ENCODE measurements at places on chromosomes 13 and 19.

DNA sequence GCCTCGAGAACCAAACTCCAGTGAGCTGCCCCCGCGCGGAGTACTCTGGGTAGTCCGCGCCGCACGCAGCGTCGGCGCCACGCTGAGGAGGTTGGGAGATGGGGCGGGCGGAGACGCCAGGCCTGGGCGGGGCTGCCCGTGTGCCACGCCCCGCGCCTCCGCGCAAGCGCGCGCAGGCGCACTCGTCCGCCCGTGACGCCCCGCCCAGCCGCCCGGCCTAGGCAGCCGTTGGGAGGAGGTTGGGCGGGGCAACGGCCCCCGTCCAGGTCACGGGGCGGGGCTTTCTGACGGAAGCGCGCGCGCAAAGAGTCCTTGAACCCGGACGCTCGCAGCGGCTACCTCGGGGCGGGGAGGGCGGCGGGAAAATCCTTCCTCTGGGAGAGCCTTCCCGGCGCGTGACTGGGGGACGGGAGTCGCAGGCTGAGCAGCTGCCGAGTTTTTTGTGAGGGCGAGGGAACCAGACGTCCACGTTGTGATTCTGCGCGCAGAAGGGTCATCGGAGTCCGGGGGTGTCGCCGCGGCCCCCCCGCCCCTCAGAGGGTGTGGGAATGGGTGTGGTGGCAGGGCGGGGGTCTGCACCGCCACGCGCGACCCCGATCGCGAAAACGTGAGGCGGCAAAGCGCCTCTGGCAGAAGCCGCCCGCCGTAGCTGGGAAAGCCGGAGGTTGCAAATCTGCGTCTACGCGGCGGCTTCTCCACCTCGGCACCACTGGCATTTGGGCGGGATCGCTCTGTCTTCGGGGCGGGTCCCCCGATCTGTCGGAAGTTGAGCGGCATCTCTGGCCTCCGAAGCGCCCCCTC, at the start of gene MED26:
Gene MED26, minus strand, starts transcription at position 22 of the 801 bp plus-strand sequence. CDS start 261 bp downstream, outside the sequence.
- DNase-seq, result peak; percentile 90

DNA sequence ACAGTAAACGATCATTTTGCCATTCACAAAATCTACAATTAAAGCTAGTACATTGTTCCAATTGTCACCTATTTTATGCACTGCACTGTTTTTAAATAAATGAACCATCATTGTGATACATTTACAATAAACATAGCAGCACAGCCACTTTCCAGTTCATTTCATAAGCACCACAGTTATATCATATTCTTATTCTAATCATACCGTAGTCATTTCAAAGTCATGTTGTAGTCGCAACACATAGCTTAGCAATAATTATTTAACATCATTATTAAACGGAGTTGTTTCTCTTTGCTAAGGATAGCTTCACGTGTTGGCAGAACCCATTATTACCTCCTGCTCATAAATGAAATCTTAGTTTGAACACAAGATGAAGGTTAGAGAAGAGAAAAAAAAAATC, 2.2 kb upstream of the PCDH9 start:
- no peak for DNase-seq

DNA sequence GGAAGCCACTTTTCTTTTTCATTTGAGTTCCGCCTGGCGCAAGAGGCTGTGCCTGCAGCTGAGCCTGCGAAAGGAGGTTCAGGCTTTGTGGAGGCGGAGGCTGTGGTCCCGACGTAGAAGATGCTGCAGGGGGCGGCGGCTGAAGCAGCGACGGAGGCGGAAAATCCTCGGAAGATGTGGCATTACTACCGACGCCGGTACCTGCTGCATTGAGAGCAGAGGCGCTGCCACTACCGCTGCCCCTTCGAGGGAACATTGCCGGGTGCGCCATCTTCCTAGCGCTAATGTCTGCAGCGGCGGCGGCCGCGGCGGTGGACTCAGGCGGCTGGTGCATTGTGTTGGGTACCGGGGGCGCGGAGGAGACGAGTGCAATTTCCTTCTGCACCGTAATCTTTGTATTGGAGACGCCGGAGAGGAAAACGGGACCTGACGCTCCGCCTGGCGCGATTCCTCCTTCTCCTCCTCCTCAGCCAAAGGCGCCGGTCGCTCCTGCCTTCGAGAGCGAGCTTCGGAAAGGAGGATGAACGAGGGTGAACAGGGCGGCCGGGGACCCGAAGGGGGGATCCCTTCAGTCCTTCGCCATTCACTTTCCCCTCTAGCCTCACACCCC, at the start of gene TSC22D1:
Gene TSC22D1, minus strand, starts transcription at position 590 of the 610 bp plus-strand sequence. Its CDS starts 256 bp downstream, at position 334.
- DNase-seq, result peak; percentile 62

DNA sequence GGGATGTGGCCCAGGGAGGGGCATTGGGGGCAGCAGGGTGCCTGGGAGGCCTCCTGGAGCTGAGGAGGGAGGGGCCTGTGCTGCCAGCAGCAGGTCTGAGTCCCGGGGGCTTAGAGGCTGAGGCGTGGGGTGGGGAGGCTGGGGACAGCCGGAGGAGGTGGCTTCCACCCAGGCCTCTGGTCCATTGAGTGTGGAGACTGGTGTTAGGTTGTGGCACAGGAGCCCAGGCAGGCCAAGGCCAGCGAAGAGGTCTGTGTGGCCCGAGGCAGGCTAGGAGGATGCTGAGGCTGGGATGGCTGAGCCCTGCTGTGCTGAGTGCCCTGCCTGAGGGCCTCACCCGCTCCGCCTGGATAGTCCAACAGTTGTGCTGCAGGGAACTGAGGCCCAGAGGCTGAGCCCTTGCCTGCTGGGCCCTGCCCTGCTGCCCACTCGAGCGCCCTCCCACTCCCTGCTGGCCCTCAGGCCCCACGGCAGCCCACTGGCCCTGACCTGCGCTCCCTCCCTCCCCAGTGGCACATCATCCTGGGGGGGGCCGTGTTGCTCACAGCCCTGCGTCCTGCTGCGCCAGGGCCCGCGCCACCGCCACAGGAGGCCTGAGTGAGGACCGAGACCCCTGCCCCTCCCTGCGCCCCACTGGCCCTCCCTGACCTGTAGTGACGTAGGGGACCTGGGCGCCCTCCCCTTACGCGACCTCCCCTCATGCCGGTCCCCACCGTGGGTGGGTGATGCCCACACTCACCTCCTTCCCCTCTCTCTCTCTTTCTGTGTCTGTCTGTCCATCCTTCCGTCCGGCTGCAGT, 4.9 kb upstream of the GARIN5A start:
- no peak for DNase-seq

Data from HT-29 (cell line).